Skin of body (tissue), 3 donors: ENCODE measurements at places on chromosomes 16 and 17. TPM values are rescaled to one million over a fixed set of nuclear protein-coding genes. Genes with fewer than 3 reads are reported as not detected.

DNA sequence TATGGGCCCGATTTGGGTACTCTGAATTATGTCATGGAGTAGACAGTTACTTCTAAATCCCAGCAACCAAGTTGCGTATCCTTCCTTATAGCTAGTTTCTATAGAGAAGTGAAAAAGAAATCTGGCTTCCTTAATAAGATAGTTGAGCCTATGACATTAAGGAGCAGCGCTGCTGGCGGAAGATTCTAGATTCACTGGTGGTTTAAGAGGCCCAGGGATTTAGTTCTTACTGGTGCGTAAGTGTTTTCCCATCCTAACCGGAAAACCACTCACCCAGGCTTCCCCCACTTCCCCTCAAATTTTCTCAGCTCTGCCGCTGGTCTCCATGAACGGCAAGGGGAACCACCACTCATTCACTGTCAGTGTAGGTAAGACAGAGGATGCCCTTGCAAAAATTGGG is 230.4 kb downstream of the CPPED1 start:
- no peak for DNase-seq

GRCh38 chr16:82995924-82996441 is 369.2 kb downstream of the CDH13 start:
- DNase-seq = peak; percentile 40

The EPOP gene
- 0.49 TPM for total RNA-seq

The HEATR9 gene
- total RNA-seq = not detected

GRCh38 chr17:19342611-19343255 is 19.8 kb downstream of the B9D1 start:
- DNase-seq = no peak

The FBXW10 gene
- 0.49 TPM for total RNA-seq

DNA sequence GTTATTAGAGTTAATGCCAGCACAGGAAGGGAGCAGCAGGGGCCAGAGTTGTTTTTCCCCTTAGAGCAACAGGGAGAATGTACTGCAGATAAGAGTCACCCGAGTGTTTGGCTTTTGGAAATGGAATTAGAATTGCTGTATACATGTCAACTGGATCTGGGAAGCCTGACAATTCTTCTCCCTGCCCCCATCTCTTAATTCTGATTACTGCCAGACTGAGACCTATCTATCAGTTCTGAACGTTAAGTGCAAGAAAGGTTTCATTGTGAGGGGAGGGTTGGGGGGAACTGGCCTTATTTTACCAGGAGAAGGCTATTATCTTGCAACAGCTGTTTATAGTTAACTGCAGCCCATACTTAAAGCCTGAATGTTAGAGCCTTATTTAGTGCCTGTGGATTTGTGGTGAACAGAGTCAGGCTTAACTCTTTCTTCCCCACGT is 424.5 kb upstream of the CDH11 start:
- peak; percentile 87 for DNase-seq

The MIS12 gene
- 14.0 TPM for total RNA-seq

The COL1A1 gene
- 5,022 TPM for total RNA-seq

GRCh38 chr17:67784364-67785121 is 40.8 kb upstream of the BPTF start:
- no peak for DNase-seq
